ENCODE measurements at places on chromosomes 5 and 9. TPM values are rescaled to one million over a fixed set of nuclear protein-coding genes. Genes with fewer than 3 reads are reported as not detected.

Gene PCDHA9
- total RNA-seq = under 0.01 TPM

Gene ERBIN
- 22.3 TPM for total RNA-seq

Gene ANXA1
- total RNA-seq = 622 TPM

Gene MAMDC2
- total RNA-seq = 2.7 TPM

Gene ZBTB5
- 8.9 TPM for total RNA-seq

Gene ZNF354C
- total RNA-seq = 4.8 TPM

Gene TRPM6
- total RNA-seq = not detected

Gene PKN3
- 1.4 TPM for total RNA-seq

Gene PCDHB9
- 0.30 TPM for total RNA-seq

Gene SLC36A2
- total RNA-seq = not detected

Gene NPR3
- total RNA-seq = 35.7 TPM

Gene ADAMTS12
- 18.6 TPM for total RNA-seq

Gene ATP6V0E1
- total RNA-seq = 389 TPM

Gene PTGS1
- total RNA-seq = 27.1 TPM

Gene FBP2
- not detected for total RNA-seq

Gene SPATA9
- total RNA-seq = 0.59 TPM

Gene RMI1
- 3.0 TPM for total RNA-seq

Gene NAA35
- 11.1 TPM for total RNA-seq

Gene CCDC183
- total RNA-seq = 2.2 TPM

Gene FOXD4
- 0.23 TPM for total RNA-seq

Gene SNCAIP
- not detected for total RNA-seq

Gene C9orf43
- 0.12 TPM for total RNA-seq

Gene PCDHA13
- total RNA-seq = 0.59 TPM

Gene FGD3
- not detected for total RNA-seq

Gene FSTL4
- total RNA-seq = not detected

Gene DMRT3
- total RNA-seq = not detected

Gene PHF24
- total RNA-seq = under 0.01 TPM

Gene THBS4
- total RNA-seq = 0.53 TPM

Gene SLC23A1
- not detected for total RNA-seq

Gene PRR16
- 3.7 TPM for total RNA-seq

Gene CNTNAP3
- total RNA-seq = 5.6 TPM

Gene IFNA13
- not detected for total RNA-seq

Gene COL27A1
- total RNA-seq = 1.2 TPM

Gene PCAT7
- total RNA-seq = 0.23 TPM

Gene ANKRD18B
- not detected for total RNA-seq

Gene QRFP
- total RNA-seq = not detected

Gene SPINK6
- not detected for total RNA-seq

Gene PLEKHG4B
- total RNA-seq = not detected

Gene GPX3
- 54.4 TPM for total RNA-seq

Gene ORM2
- not detected for total RNA-seq

Gene GLDC
- total RNA-seq = 4.2 TPM

Gene INSL6
- not detected for total RNA-seq

Gene IER5L
- 49.8 TPM for total RNA-seq

Gene SPATA31A3
- total RNA-seq = not detected

Gene DPM2
- 8.6 TPM for total RNA-seq

Gene TNFSF15
- under 0.01 TPM for total RNA-seq

Gene CD274
- 3.1 TPM for total RNA-seq

Gene DOLK
- 20.4 TPM for total RNA-seq

Gene RGS7BP
- total RNA-seq = 0.83 TPM

Gene DNAJA1
- 170 TPM for total RNA-seq

Gene CDH9
- not detected for total RNA-seq

Gene GFI1B
- total RNA-seq = not detected

Gene C5orf52
- not detected for total RNA-seq

Gene CANX
- total RNA-seq = 626 TPM

Gene TMC1
- total RNA-seq = 0.68 TPM

Gene IFNB1
- total RNA-seq = not detected
